SK-N-DZ (cell line): ENCODE measurements at places on chromosomes 1 and 21.

- peak; percentile 67 for DNase-seq
Observed at GRCh38 chr1:241990040-241990439, 8.9 kb downstream of the MAP1LC3C start.

DNA sequence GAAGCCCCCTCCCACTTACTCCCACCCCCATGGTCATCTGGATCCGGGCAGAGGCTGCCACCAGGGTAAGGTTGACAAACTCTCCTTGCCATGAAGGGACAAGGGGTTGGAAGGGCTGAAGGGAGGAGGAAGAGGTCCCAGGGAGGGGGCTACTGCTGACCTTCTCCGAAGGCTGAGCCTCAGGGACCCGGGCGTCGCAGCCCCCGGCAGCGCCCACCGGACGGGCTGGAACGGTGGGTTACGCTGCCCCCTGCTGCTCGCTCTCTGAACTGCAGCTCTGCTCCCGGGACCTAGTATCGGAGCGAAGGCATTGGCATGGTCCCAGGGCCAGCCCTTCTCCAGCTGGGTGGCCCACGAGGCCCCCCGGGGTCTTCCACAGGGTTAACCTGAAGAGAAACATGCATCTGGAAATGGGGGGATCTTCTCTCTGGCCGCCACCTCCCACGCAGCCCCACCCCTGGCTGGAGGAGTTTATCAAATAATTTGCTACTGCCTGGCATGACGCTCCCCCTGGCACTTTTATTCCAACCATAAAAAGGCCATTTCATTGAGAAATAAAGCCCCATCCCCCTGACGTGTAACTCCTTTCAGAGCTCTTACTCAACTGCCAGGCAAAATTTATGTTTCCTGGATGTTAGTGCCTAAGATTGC lies 70.4 kb upstream of the TARDBP start:
- DNase-seq = no peak

DNA sequence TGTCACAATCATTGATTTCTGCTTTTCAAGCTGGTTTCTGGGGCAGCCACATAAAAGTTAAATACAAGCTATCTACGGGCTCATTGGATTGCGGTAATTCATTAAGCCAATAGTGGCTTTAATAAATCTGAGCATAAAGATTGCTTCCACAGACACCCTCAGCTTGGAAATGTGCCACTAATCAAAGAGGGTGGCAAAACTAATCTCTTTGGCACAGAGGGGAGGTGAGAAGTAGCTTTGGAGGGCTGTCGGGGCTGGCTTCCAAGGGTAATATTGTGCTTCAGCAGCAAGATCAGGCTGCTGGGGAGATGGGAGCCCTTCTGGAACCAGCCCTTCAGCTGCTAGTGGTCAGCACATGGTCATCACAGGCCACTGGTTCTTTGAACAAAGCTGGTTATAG lies 21.2 kb upstream of the KAZN start:
- no peak for DNase-seq

- no peak for DNase-seq
Observed at GRCh38 chr21:26560612-26561011, 12.5 kb downstream of the CYYR1 start.

DNA sequence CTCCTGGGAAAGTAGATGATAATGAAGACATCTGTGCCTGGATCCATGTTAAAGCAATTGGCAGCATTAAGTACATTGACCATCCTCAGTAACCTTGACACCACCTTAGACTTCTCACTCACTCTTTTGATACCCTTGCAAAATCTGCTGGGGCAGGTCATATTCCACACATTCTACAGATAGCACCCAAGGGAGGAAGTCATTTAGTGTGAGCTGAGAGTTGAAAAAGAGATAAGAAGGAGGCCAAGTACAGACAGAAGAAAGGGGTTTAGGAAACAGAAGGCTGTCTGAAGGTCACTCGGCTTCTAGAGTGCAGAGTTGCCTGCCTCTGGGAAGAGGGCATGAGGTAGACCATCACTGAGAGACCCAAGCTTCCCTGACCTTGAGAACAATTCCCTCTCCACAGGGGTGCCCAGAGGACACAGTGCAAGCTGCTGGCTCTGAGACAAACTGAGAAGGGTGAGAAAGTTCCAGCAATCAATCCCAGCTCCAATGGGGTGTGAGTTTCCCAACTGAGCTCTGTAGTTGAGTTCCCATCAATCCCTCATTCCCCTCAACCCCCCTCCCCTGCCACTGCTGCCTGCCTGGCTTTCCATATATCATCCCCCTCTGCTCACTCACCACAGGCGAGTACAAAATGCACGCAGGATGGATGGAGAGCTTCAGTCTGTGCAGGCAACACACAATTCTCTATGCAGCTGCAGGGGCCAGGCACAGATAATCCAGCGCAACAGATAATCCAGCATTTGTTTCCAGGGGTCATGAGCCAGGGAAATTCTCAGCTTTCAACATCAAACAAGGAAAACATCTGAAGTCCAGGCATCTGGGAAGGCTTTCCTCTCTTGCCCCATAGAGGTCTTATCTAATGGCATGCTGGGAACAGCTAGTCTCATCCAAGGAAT lies 7.4 kb upstream of the MOB3C start:
- no peak for DNase-seq

DNA sequence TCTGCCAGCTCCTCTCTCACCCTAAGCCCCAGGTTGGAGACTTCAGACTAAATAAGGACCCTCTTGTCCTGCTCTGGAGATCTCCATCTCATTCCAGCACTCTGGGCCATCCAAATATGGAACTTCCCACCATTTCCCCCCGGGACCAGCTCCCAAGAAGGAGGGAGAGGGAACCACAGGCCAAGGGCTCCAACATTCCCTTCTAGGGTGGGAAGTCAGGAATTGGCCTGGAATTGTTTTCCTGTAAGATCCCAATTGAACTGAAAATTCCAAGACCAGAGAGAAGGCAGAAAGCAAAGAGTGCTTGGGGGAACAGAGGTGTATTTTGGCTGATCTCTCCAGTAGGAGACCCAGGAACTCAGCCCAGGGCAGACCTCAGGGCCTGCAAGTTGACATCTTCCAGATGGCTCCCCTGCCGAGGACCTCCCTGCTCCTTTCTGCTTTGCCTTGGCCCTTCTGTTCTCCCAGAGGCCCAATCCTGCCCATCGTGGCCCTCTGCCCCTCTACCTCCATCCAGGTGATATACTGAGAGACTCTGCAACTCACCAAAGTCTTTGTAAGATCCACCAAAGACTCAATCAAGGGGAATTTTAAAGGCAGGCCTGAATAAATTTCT lies 14.9 kb downstream of the CSRP1 start:
- no peak for DNase-seq

DNA sequence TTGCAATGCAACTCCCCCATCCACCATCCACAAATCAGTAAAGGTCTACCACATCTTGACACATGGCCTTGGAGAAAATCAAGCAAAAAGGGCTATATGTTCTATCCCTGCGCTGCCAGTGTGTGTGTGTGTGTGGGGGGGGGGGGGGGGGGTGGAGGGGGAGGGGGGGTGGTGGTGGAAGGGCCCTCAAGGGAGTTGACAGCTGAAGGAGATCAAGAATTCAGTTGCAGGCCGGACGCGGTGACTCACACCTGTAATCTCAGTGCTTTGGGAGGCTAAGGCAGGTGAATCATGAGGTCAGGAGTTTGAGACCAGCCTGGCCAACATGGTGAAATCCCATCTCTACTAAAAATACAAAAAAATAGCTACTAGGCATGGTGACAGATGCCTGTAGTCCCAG lies 37.6 kb upstream of the CLIC4 start:
- no peak for DNase-seq

GRCh38 chr21:21415741-21416140 lies 417.5 kb downstream of the NCAM2 start:
- DNase-seq = no peak

GRCh38 chr1:91428182-91428798 lies 23.7 kb upstream of the HFM1 start:
- DNase-seq = peak; percentile 18

DNA sequence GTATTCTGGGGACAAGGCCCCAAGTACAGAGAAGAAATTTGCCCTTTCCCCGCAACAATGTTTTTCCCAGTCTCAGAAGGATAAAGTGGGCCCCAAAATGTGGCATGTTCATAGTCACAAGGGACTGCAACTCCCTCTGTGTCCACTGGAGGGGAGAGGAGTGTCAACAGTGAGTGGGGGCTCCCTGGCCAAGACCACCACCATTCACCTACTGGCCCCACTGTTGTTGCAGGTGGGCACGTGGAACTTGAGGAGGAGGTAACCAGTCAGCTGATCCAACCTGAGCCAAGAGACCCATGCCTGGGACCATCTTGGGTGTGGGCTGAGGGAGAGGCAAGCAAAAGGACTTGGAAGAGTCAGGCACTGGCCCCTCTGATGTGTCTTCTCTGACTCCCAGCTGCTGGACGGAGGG lies 777 bp downstream of the NUDT17 start:
- DNase-seq = peak; percentile 60

GRCh38 chr1:203906932-203907331 lies 45.5 kb downstream of the SNRPE start:
- no peak for DNase-seq

DNA sequence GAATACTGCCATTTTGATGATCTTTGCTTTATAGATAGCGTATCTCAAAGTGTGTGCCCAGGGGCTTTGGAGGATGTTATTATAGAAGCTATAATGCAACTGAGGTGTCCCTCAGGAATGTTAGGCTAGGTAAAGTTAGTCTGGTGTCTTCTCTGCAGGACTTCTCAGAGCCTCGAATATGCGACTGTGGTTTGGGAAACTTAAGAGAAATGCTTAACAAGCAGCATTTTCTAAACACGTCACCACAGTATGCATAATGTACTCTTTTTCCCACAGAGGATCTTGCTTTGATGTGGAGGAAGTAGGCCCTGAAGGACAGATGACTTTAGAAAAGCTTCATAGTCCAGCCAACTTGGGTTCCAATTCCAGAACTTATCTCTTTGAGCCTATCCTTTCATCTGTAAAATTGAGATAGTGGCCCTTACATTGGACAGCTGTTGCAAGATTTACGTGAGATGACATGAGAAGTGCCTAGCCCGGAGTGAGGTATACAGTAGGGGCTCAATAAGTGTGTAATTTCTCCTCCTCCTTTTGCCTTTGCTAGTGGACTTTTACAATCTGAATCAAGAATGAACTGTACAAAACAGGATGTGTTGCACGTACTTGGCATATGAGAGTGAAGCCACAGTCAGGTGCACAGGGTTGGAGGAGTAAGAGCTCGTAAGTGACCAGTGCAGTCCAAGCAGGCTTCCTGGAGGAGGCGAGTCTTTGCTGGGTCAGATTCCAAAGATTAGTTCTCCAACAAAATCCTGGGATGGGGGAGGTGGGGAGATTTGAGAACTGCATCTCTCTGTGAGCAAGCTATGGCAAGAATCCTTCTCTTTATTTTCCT lies 29.7 kb upstream of the TRABD2B start:
- DNase-seq = no peak

DNA sequence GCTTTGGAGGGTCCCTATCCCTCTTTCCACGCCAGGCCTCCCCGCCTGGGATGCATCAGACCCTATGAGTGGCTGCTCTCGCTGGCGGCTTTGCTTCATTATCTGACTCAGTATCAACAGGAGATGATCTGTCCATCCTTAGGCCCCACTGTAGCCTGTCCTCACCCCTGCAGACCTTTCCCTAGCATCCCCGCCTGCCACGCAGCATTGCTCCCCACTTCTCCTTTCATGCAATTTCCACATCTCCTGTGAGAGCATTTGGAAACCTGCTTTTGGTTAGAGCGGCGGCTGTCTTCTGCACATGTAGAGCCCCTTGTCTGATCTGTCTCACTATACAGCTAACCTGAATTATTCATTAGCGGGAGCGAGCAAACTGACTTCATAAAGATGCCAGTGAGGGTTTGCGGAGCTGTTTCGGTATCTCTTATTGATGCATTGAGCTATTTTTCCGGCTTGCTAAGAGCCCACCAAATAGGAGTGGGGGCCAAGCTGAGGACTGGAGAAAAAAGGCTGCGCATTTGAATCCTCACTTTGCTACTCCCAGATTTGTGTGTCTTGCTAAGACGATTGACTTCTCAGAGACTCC lies 40.0 kb upstream of the ATP2B4 start:
- DNase-seq = no peak

GRCh38 chr1:11285883-11286734 lies 13.1 kb downstream of the UBIAD1 start:
- no peak for DNase-seq

- no peak for DNase-seq
Observed at GRCh38 chr21:33966324-33966949, 50.8 kb upstream of the ATP5PO start.

GRCh38 chr1:200520735-200521134 lies 99.8 kb downstream of the KIF14 start:
- no peak for DNase-seq

DNA sequence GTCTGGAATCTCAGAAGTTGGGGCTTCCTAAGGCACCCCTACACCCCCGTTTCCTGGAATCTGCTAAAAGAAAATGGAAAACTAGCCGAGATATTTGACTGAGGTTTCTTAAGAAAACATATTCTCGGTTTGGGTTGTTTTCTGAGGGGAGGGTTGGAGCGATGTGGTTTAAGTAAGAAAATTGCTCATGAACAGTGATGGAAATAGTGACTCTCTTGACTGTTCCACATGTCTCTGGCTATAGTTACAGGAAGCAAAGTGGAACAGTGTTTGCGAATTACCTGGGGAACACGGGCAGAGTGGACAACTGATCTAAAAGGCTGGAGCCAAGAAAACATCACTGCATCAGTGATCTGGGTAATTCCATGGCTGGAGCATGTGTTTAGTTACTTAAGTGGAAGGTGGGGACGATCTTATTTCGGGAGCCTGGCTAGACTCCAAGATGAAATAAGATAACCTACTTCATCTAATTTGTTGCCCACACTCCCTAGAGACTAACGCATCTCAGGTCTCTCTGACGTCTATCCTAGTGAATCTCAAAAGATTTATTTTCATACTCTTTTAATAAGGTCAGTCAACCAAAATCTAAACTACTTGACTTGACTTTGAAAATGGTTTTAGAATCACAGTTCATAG lies 92.4 kb downstream of the KCNJ15 start:
- peak; percentile 58 for DNase-seq

DNA sequence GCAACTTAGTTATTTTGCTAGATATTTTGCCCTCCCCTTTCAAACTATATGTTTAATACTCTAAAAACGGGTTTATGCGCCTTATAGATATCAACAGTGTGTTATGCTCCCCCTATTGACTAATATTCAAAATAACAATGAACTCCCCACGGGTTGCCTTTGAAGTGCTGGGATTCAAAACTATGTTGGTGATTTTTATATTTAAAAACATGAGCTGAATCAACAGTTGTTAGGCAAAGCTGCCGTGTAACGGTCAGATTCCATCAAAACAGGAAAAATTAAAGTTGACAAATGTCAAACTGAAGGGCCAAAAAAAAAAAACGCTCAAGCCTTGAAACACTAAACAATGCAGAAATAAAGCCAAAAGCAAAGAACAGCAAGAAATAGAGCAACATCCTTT lies 2.5 kb downstream of the TGFBR3 start:
- no peak for DNase-seq

- DNase-seq = no peak
Observed at GRCh38 chr1:62213075-62213914, 18.6 kb downstream of the L1TD1 start.

- no peak for DNase-seq
Observed at GRCh38 chr1:61130338-61131000, 48.1 kb downstream of the NFIA start.

DNA sequence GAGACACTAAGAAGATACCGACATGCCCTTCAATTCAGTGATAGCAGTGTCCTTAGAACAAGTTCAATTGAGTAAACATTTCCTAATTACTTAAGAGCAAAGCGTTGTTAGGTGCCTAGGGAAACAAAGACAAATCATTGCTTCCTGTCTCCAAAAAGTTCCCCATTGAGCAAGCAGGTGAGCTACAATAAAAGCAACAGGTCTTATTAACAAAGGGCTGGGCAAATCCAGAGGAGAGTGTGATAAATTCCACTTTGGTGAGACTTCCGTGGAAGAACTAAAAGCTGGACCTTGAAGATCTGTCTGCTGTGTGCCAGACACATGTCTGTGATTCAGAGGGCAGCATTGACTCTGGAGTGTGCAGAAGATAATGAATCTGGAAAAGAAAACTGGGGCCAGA lies 1.9 kb upstream of the TUT4 start:
- DNase-seq = no peak
